Hair follicle dermal papilla cell (primary cell): ENCODE measurements at places on chromosomes 1 and 21. TPM values are rescaled to one million over a fixed set of nuclear protein-coding genes. Genes with fewer than 3 reads are reported as not detected.

ST6GALNAC3 gene
- 1.9 and 3.9 TPM in 2 replicates for total RNA-seq

UROD gene
- total RNA-seq: 105 and 112 TPM in 2 replicates

LHX4 gene
- total RNA-seq: 0.32 and 0.36 TPM in 2 replicates

IRF6 gene
- 1.1 and 2.1 TPM in 2 replicates for total RNA-seq

LINGO4 gene
- not detected in 2 replicates for total RNA-seq

NR0B2 gene
- not detected in 2 replicates for total RNA-seq

ACKR1 gene
- total RNA-seq: not detected in 2 replicates

GPR3 gene
- total RNA-seq: 0.36 and 0.65 TPM in 2 replicates

ITGB2 gene
- 2.1 and 3.4 TPM in 2 replicates for total RNA-seq

PBX1 gene
- 72.9 and 88.3 TPM in 2 replicates for total RNA-seq

ADGRB2 gene
- 4.6 and 6.2 TPM in 2 replicates for total RNA-seq

TMEM269 gene
- total RNA-seq: under 0.01 TPM in 1 of 2 replicates, not detected in the other

SYT14 gene
- 3.3 and 4.7 TPM in 2 replicates for total RNA-seq

ACTL8 gene
- total RNA-seq: not detected in 2 replicates

ADAMTS4 gene
- total RNA-seq: 15.5 and 21.4 TPM in 2 replicates

TBX19 gene
- total RNA-seq: 2.4 and 3.5 TPM in 2 replicates

OVAAL gene
- total RNA-seq: not detected in 2 replicates

TCP10L gene
- total RNA-seq: under 0.01 TPM in 1 of 2 replicates, not detected in the other

LCE1B gene
- total RNA-seq: not detected in 2 replicates

SFT2D2 gene
- total RNA-seq: 104 and 125 TPM in 2 replicates

GPR37L1 gene
- not detected in 2 replicates for total RNA-seq

DLGAP3 gene
- total RNA-seq: under 0.01 TPM in 1 of 2 replicates, not detected in the other

TAS1R1 gene
- total RNA-seq: 0.49 and 0.65 TPM in 2 replicates

PRDM16 gene
- total RNA-seq: 0.32 and 0.85 TPM in 2 replicates

PERM1 gene
- total RNA-seq: not detected in 2 replicates
